HS-27A (cell line): ENCODE measurements at places on chromosomes 16 and 17.
A peak's percentile ranks its signal among the peaks of the same experiment; 100 is the strongest.

GRCh38 chr16:83899272-83899897, 470 bp downstream of the MLYCD start:
- no peak for DNase-seq

GRCh38 chr17:4479340-4479981, 19.2 kb upstream of the SPNS2 start:
- no peak for DNase-seq

DNA sequence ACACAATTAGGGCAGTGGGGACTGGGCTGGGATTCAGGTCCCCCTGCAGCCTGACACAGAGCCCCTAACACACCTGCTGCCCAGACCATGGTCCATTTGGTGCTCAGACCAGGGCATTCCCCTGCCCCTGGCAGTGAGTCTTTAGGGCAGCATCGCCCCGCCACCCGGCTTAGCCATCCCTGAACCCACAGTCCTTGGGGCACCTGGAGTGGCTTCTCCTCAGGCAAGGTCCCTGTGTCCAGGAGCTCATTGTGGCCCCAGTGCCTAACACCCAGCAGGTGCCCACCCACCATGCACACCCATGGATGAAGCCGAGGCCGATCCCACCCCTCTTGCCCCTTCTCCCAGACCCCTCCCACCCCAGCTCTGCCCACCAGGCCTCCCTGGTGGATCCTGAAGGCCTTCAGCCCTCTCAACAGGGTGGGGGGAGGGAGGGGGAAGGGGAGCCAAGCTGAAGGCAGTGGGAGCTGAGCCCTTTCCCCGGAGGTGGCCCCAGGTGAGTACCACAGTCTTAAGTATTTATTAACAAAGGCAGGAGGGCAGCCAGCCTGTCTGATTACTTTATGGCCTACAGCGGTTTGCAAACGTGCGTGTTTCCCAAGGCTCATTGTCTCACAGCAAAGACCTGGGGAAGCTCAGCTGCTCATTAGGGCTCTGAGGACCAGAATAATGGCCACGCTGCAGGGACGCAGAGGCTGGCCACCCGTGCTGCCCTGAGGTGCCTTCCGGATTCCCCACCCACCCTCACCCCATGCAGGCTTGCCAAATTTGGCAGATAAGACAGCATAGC, 38.5 kb downstream of the RBFOX3 start:
- no peak for DNase-seq

- DNase-seq, result no peak
Observed at GRCh38 chr17:17503566-17504130, 7.5 kb upstream of the RASD1 start.

DNA sequence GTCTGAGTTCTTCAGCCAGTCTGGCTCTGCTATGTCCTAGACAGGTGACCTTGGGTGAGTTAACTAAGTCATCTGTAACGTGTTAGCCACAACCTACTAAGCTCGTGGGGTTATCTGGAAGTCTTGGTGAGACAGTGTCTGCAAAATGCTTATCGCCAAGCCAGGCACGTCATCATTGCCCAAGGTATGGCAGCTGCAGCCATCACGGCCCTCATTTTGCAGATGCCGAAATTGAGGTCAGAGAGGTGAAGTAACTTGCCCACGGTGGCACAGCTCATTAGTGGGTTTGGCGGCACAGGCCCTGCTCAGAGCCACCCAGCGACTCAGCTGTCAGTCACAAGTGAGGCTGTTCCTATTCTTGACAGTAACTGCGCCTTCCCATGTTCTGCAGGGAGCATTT, 79.8 kb downstream of the CMIP start:
- no peak for DNase-seq

DNA sequence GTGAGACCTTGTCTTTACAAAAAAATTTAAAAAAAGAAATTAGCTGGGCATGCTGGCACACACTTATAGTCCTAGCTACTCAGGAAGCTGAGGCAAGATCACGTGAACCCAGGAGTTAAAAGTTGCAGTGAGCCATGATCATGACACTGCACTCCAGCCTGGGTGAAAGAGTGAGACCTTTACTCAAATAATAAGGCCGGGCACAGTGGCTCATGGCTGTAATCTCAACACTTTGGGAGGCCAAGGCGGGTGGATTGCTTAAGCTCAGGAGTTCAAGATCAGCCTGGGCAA, 11.5 kb upstream of the RIPOR1 start:
- no peak for DNase-seq

- no peak for DNase-seq
Observed at GRCh38 chr16:71461686-71462648, at the start of gene ZNF23. Gene ZNF23 (minus strand): TSS chr16:71462247. CDS start chr16:71456796, 5,451 bp downstream.

GRCh38 chr17:47840742-47841487, at the start of gene SCRN2:
Gene SCRN2 (minus strand): TSS chr17:47841273. CDS start chr17:47840843, 430 bp downstream.
- peak; percentile 77 for DNase-seq

DNA sequence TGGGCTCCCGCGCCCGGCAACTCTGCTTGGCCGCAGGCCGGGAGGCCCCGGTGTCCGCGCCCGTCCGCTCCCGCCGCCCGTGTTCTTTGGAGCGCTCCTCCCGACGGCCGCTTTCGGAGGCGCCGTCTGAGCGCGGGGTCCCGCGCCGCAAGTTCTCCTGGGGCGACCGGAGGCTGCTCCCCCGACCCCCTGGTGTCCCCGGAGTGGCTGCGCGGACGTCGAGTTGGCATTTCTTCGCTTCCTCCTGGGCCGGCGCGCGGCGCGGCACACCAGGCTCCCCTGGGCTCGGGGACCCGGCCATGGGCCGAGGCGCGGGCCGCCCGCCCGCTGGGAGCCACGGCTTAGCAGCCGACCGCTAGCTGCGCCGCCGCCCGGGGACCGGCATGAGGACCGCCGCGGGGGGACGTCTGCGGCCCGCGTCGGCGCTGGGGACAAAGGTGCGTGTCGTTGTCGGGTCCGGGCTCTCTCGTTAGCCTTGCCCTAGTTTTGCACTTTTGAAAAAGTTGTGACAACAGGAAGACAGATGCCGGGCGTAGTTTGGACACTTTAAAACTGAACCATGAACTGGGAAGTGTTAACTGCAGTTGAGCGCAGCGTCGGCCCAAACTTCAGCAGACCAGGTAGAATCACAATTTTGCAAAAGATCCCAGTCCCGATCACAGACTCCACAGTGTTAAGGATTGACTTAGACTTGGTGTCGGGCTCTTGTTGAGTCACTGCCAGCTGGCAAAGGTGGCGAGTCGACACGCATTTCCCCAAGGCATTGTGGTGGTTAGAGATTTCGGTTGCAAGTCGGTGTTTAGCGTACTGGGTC, 700 bp downstream of the UBN1 start:
- no peak for DNase-seq

DNA sequence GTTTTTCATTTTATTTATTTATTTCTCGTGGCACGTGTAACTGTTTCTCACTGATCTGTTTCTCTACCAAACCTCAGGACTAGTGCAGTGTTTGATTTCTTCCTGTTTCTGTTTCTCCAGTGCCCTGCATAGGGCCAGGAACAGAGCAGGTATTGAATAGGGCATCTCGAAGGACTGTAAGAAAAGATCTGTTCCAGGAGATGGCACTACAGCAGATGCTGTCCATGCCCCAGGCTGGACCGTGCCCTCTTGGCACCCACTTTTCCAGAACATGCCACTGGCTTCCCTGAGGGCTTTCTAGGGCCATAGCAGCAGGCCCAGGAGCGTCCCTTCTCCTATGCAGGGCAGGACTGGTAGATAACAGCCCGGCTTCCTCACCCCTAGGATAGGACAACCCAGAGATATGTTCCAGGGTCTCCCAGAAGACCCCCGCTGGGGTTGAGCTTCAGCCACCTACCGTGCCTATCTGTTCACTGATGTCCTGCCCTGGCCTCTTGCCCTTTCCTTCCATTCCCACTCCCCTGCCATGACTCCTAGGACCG, 4.4 kb downstream of the SNX20 start:
- DNase-seq, result no peak

- no peak for DNase-seq
Observed at GRCh38 chr16:119295-119694, 19.2 kb downstream of the NPRL3 start.

DNA sequence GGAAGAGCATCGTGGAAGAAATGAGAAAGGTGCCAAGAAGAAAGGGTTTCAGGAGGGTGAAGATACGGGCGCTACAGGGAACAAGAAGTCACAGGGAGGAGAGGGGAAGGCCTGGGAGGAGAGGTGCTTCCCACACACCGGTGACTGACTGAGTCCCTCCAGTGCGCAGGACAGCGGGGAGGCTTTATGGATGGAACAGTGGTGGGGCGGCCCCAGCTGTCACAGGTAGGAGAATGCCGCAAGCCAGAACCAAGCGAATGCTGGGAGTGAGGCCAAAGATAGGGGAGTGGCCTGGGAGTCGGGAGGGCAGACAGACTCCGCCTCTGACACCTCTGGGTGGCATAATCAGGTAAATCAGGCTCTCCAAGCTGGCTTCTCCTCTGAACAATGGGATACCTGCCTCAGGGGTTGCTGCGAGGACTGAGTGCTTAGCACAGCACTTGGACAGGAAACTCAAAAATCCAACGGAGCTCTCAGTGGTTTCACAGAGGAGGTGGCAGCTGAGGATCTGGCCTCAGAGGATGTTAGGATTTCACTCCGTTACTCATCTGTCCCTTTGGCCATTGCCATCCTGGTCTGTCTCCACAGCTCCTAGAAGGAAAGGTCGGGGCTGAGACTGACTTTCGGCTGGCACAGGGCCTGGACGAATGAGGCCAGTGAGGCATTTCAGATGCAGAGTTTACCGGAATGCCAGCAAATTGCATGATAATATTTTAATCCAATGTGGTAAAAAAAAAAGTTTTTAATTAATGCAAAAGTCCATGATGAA, 717 bp upstream of the CNP start:
- no peak for DNase-seq

DNA sequence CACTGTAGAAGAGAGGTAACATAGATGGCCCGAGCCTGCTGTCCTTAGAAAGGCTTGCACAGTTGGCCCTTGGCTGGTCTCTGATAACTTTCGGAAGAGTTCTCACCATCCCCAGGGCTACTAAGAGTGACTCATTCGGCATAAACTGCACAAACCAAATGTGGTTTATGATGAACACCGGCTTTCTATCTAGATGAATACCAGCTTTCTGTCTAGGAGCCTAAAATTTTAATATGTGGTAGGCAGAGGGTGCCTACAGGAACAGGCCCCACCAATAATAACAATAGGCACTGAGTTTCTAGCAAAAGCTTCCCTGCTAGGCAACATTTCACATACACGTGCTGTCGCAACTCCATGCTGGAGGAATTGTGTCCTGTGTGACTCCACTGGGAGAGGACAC, 15.4 kb downstream of the CNOT1 start:
- no peak for DNase-seq

GRCh38 chr17:49471089-49471683, 23.9 kb upstream of the NGFR start:
- DNase-seq, result no peak

GRCh38 chr16:12094537-12095265, 118.2 kb downstream of the SNX29 start:
- no peak for DNase-seq

GRCh38 chr17:63775420-63775819, 1.4 kb downstream of the DDX42 start:
- no peak for DNase-seq

DNA sequence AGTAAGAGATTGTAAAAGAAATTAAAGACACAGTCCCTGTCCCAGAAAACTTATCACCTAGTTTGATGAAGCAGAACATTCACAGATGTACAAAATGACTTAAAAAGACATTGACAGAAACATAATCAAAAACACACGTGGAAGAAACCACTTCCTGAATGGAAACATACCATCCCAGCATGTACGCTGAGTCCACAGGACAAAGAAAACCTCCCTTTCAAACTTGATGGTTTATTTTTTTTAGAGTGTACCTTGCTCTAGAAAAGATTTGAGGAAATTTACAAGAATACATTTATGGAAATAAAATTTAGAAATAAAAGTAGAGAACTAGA, 140.9 kb downstream of the PMP22 start:
- DNase-seq, result no peak

GRCh38 chr17:74354561-74354960, 7.1 kb downstream of the BTBD17 start:
- DNase-seq, result no peak

DNA sequence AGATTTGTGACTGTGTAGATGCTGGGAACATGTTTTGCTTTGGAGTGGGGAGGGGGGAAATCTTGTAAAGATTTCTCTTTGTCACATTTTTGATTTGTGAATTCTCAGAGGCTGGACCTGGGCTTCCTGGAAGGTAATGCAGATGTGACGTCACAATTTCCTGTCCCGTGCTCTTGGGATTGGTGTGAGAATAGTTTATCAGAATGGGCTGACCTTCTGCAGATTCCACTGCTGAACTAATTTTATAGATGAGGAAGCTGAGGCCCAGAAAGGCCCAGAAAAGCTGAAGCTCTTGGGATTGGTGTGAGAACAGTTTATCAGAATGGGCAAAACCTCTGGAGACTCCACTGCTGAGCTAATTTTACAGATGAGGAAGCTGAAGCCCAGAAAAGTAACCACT, 34.0 kb downstream of the HS3ST3B1 start:
- DNase-seq, result no peak

DNA sequence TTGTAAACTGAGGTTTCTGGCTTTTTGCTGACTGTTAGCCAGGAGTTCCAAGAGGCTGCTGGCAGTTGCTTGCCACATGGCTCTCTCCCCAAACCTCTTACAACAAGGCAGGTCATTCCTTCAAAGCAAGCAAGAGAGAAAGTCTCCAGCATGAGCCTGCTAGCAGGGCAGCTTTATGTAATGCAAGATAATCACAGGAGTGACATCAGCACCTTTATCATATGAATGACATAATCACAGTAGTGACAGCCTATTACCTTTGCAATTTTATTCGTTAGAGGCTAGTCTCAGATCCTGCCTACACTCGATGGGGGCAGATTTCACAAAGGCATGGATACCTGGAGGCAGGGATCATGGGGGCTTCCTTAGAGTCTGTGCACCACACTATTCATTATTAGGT, 79.5 kb upstream of the KCNJ16 start:
- DNase-seq, result no peak

- DNase-seq, result no peak
Observed at GRCh38 chr17:1273492-1274244, 3.4 kb downstream of the BHLHA9 start.

DNA sequence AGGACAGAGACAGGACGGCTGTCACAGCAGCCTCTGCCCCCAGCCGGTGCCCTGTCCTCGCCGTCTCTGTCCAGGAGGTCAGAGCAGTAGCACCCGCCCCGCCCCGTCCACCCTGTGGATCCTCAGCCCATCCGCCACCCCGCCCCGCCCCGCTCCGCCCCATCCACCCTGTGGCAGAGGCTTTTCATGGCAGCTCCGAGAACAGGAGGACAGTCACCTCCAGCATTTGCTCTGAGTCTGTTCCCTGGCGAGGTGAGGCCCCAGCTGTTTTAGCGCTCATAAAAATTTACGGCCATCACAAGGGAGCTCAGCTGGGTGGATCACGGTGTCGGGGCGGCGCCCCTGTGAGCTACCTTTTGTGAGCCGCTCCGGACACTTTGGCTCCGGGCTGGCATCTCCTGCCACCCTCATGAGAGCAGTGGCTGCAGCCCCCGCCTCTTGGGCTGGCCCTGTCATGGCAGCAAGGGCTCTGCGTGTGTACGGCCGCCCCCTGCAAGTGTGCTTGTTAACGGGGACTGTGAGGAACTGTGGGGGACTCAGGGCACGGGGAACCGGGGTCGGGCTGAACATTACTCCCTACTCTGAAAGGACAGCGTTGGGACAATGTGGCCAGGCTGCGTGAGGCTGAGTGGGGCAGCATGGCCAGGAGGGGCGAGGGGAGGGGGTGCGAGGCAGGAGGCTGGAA, 32.3 kb upstream of the GNG13 start:
- no peak for DNase-seq

GRCh38 chr17:32016231-32016630, 9.0 kb downstream of the LRRC37B start:
- no peak for DNase-seq
